ENCODE measurements at places on chromosomes 12 and 14.

- no peak for DNase-seq
Measured at GRCh38 chr12:96814200-96814599, 92.9 kb upstream of the NEDD1 start.

DNA sequence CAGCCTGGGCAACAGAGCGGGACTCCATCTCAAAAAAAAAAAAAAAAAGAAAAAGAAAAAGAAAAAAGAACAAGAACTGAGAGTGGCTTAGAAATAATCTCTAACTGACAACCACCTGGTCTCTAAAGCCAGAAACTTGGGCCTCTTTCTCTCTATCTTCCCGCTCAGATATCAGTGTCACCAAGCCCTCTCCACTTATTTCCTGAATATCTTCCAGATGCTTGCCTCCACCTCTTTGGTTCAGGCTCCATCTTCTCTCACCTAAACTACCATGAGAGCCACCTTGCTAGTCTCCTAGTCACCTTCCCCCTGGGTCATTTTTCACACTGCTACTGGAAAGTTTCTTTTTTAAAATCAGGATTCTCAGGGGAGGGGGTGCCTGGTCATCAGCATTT lies 1.8 kb upstream of the TM9SF1 start:
- DNase-seq = no peak

DNA sequence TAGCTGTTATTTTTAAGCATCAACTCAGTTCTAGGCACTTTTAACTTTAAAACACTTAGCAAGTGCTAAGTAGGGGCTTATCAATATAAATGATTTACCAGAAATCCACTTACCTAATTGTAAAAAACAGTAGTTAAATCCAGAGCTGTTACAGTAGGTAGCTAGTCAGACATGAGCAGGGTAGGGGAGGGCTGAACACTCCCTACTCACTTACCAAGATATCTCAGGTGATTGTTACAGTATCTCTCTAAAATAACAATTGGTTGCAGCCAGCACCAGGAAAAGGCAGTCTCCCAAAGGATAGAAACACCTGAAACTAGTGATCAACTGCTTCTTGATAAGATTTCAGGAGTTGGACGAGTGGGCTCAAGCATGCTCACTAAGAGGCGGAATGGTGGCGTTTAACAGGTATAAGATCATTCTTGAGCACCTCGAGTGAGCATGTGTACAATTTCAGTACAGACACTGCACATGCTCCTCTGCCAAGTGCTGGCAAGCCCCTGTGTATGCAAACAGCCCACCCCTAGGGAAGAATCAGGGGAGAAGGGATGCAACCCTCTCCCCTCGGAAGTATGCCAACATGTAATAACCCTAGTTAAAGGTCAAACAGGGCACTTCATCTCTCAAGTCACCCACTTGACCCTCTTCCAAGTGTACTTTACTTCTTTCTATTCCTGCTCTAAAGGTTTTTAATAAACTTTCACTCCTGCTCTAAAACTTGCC lies 1113.6 kb upstream of the SEL1L start:
- no peak for DNase-seq

GRCh38 chr14:68786491-68787091 lies 6.3 kb downstream of the ZFP36L1 start:
- peak; percentile 60 for DNase-seq

- peak; percentile 35 for DNase-seq
Measured at GRCh38 chr12:69095765-69096477, 143.4 kb upstream of the CPSF6 start.

- DNase-seq = no peak
Measured at GRCh38 chr12:41981758-41982157, 162.9 kb downstream of the GXYLT1 start.

DNA sequence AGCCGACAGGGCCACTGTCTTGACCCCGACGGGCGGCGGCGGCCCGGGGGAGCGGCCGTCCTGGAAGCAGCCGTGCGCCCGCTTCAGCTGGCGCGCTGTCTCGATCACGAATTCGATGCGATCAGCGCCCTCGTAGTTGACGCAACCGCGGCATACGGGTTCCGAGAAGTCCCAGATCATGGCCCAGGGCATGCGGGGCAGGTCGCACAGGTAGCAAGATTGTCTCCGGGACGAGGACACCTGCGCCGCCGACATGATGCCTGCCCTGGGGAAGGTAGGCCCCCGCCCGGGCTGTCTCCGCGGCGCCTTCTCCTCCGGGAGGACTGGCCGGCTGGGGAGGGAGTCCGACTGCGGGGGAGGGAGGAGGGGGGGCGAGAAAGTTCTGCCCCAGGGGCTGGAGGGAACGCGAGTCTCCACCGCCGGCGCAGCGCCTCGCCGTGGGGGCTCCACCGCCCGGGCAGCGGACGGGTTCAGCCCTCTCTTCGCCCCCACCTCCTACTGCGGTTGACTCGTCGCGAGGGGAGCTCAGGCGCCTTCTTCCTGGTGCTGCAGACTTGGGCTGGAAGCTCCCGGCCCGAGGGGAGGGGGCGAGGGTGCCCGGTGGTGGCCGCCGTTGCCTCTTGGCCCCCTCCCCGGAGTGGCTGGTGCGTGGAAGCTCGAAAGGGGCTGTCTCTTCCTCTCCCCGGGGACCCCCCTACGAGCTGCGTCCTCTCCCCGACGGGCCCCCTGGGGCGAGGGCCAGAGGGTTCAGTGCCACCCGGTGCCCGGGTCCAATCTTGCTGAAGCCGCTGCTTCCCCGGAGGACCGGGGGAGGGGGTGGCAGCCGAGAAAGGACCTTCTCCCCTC lies 747 bp downstream of the IRF2BPL start:
- peak; percentile 84 for DNase-seq

DNA sequence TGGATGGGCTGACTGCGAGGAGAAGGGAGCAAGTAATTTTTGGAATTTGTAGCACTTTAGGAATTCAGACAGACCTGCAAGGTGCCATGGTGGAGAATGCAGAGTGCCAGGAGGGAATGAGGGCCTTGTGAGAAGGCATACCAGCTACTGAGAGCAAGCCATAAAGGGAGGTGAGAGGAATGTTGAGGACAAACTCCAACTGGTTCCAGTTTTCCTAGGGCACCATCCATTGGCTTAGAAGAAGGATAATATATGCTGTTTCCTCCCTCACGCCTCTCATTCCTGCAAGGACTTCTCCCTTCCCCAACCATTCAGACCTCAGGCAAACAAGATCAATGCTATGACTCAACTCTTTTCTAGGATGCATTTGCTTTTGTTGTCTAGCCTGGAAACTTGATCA lies 11.2 kb upstream of the DAAM1 start:
- no peak for DNase-seq

- no peak for DNase-seq
Measured at GRCh38 chr12:103854372-103854973, 13.4 kb upstream of the NT5DC3 start.

GRCh38 chr12:51938726-51939125 lies 12.8 kb upstream of the ACVR1B start:
- DNase-seq = no peak

- no peak for DNase-seq
Measured at GRCh38 chr14:102826161-102826560, 48.9 kb downstream of the TRAF3 start.

DNA sequence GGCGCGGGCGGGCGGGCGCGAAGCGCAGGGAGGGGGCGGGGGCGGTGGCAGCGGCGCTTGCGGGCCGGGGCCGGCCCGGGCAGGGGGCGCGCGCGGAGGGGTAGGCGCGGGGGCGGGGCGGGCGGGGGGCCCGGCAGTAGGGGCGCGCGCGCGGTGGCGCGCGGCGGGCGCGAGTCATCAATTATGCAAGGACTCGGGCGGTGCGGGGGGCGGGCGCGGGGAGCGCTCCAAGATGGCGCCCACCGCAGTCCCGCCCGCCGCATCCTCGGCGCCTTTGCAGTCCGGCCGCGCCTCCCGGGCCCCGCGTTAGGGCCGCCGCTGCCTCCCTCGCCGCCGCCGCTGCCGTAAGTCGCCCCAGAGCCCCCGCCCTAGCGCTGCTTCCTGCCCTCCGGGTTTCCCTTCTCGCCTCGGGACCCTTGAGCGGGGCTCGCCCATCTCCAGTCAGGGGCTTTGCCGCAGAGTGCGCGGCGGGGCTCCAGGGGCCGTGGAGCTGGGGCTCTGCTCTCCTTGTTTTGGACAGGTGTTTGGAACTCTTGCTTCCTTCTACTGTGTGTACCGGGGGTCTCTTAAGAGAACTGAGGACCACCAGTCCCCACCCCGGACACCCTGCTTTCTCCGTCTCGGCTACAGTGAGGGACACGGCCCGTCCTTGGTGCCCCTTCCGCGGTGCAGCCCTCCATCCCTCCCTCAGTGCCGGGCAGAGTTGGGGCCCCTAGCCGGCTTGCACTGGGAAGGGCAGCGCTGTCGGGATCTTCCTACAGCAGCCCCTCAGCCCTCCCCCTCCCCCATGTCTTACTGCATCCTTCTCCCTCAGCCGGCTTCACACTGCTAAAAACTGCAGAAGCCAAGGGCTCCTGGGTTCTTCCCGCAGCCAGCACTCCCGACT lies at the start of gene SCN8A:
TSS of gene SCN8A (plus strand) at position 218 of the 886 bp plus-strand sequence. CDS start 71,585 bp downstream, outside the sequence.
- peak; percentile 41 for DNase-seq

- no peak for DNase-seq
Measured at GRCh38 chr14:54337314-54337713, 59.5 kb upstream of the CDKN3 start.

GRCh38 chr12:53523131-53523530 lies 15.8 kb upstream of the NPFF start:
- no peak for DNase-seq

Data from right hindlimb (tissue), 1 donor.